ENCODE measurements at places on chromosomes 7 and 10.

- DNase-seq, result no peak
Observed at GRCh38 chr7:1567049-1567771, 2.6 kb downstream of the PSMG3 start.

DNA sequence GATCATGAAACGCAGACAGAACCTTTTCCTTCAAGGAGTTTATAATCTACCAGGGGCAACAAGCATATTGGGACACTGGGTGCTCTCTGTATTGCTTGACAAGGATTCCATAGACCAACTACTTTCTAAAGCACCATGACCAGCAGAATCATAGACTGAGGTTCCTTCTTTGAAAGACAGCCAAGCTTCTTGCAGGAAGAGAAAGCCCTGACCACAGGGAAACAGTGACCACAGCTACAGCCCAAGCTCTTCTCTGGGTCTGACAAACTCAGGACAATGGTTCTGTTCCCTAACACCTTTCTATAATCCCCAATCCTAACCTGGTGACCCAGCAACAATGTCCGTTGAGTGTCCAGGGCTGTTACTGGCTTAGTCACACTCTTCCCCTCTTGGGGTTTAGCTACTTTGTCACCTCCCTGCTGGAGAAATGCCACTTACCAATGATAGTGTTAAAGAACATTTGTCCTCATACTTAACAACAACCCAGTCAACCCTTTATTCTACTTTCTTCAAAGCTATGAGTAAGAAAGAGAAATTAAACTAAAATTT is 155.7 kb downstream of the JAZF1 start:
- no peak for DNase-seq

DNA sequence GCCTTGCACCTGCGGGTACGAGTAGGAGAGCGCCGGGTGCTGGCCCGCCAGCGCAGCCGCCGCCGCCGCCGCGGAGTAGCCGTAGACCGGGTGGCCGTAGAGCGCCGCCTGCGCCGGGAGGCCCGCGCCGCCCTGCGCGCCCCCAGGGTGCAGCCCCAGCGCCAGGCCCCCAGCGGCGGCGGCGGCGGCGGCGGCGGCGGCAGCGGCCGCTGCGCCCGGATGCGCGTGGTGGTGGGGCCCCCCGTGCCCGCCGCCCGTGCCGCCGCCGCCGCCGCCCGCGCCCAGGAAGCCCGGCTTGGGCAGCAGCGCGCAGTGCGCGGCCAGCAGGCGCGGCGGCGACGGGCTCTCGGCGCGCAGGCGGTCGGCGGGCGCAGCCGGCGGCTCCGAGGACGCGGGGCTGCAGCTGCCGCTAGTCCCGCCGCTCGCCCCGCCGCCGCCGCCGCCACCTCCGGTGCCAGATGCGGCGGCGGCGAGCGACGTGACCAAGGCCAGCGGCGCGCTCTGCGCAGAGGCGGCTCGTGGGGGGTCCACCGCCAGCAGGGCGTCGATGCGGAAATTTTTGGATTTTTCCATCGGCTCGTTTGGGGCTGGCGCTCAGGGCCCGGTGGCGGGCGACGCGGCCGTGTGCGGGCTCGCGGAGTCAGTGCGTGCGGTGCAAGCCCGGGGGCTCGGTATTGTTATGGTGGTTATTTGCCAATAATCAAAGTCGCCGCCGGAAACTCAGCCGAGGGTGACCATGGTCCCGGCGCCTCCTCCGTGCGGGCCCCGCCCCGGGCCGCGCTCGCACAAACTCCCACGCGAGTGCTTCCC is 480 bp downstream of the MNX1 start:
- peak; percentile 55 for DNase-seq

GRCh38 chr10:99920486-99920885 is 89.3 kb downstream of the DNMBP start:
- no peak for DNase-seq

- no peak for DNase-seq
Observed at GRCh38 chr7:87047-87446, 105.3 kb upstream of the FAM20C start.

GRCh38 chr10:78342827-78343653 is 309.4 kb downstream of the RPS24 start:
- no peak for DNase-seq

- no peak for DNase-seq
Observed at GRCh38 chr7:116455009-116455408, 44.5 kb upstream of the CAV2 start.

- DNase-seq, result peak; percentile 31
Observed at GRCh38 chr7:107890493-107890961, 456 bp upstream of the DLD start.

GRCh38 chr10:110973400-110973799 is 54.0 kb downstream of the SHOC2 start:
- no peak for DNase-seq

GRCh38 chr7:128168667-128169210 is 72.3 kb upstream of the LEP start:
- DNase-seq, result no peak

GRCh38 chr10:102106998-102107397 is 13.2 kb downstream of the LDB1 start:
- DNase-seq, result no peak

DNA sequence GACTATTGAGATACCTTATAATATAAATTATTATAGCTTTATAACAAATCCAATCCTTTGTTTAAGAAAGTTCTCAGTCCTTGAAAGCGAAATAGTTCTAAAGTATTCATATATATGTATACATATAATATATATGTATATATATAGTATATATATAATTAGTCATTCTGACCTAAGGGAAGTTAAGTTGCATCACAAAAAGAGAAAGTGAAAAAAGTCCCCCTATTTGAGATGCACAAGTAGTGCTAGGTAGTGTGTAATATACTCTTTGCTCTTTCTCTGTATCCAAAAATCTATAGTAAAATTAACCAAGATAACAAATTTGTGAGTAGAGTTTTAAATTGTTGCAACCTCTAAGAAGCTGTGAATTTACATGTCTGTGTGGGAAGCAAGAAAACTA is 13.3 kb upstream of the IFIT1B start:
- no peak for DNase-seq

DNA sequence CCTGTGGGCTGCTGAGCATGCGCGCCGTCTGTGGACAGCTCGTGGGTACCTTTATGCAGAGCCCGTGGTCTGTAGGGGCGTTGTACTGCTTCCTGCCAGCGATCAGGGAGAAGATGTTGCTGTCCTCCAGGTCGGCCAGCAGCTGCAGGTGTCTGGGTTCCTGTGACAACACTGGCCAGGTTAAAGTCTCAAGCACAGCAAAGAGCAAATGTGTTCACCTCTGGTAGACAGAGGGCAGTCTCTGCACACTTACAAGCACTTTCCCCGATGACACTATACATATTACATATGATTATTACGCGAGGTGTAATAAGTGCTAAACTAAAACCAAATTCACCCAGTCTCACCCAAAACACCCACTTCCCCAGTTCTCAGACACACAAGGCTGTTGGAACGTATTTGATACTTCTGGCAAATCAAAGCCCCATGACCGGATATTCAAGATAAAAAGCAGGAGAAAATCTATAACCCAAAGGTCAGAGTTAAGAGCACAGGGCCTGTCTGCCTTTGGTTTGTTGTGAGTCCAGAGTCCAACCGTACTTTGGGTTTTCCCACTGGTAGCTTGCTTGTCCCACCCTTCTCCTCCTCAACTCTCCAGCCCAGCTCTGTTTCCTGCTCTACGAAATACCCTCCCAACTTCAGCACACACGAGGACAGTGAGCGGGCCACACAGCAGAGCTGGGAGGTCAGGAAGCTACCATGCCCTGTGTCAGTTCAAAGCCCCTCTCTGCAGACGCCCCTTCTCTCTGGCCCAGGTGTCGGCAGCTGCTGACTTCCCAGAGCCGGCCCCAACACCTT is 49.7 kb upstream of the DDC start:
- DNase-seq, result peak; percentile 73

DNA sequence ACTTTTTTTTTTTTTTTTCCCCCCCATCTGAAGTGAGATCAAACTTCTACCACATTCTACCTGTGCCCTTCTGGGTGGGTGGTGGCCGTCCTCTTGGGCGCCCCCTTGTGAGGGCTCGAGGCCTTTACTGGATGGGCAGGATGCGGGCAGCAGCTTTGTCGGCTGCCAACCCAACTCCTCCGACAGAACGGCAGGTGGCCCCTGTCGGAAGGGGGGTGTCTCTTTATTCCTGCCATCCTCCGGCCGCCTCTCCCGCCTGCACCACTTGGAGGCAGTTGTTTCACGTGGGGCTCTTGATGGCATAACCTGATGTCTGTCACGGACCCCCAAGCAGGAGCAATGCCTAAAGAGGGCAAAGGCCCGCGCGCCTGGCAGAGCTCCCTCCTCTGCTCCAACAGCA is 31.0 kb downstream of the AMZ1 start:
- DNase-seq, result no peak

- DNase-seq, result no peak
Observed at GRCh38 chr10:131795761-131796160, 105.0 kb upstream of the PPP2R2D start.

DNA sequence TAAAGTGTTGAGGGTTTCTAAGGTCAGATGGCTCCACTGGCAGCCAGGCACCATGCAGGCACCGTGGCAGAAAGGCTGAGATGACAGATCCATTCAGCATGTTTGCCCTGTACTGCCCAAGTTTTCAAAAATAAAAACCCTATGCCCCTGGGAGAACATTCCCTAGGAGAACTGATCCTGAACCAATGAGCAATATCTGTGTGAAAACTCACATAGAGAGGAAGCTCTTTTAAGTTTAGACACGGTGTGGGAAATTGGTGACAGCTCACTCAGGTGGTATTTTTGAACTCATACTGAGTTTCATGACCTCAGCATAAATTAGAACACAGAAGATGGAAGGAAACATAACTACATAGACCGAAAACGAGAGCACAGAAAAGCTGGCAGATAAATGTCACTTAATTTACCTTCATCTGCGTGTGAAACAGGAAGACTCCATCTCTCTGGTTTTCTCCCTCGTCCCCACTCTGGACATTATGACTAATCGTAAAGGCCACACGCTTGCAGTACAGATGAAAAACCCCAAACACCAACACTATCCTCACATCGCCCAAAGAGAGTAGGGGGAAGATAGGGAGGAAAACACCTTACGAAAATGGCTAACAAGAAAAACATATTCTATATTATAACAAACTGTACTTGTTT is 127.8 kb downstream of the ICA1 start:
- DNase-seq, result no peak

DNA sequence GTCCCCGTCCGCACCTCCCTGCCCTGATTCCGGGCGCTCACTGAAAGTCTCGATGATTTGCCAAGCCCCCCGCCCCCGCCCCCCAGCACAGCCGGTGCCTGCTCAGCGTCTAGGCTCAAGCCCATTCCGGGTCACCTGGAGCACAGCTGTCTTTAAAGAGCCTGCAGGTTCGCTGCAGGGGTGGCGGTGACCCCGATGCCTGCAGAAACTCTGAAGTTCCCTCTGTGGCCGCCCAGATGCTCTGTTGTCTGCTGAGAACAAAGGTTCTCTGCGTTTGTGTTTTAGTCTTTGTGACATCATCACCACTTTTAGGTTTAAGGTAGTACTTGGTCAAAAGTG is 780 bp downstream of the VENTX start:
- DNase-seq, result no peak

DNA sequence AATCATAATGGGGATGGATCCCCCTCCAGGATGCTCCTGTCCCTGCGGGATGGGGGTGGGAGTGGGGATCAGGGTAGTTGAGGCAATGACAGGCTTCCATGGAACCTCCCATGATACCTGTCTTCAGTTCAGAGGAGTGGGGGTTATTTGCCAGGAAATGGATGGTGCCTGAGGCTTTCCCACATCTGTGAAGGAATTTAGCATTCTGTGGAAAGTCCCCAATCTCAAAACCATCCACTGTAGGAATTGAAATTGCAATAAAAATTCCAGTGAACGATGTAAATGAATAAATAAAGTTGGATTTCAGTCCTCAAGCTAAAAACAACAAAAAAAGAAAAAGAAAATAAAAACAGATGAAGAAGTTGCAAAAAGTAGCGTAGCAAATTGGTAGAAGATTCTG is 81.9 kb downstream of the CHRM2 start:
- no peak for DNase-seq

DNA sequence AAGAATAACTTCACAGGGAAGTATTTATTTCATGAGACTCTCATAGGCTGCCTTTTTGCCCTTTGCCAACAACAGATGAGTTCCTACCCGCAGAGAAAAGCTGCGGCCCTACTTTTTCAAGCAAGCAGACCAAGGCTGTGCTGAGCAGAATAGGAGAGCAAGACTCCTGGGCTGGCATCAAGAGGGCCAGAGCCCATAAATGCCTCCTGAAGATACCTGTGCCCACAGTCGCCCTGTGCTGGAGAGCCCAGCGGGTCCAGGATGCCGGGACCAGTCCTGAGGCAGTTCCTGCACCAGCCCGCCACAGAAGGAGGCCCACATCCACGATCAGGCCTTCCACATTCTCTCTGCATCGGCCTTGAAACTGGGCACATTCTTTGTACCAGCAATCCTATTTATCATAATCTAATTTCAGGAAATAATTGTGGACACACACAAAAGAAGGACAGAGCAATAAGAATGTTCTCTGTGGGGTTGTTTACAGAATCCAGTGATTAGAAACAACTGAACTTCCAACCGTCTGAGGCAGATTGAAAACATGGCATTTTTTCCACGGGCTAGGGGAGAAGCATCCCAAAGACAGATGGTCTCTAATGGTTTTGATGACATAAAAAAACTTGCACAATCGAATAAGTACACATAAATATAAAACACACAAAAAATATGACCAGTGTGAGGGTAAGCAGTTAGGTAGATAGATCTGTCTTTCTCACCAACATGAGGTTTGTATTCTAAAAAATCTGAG is 95.6 kb downstream of the CPXM2 start:
- no peak for DNase-seq

- DNase-seq, result no peak
Observed at GRCh38 chr7:41114131-41114530, 588.8 kb downstream of the INHBA start.

- no peak for DNase-seq
Observed at GRCh38 chr10:125165584-125166573, 5.5 kb upstream of the CTBP2 start.

DNA sequence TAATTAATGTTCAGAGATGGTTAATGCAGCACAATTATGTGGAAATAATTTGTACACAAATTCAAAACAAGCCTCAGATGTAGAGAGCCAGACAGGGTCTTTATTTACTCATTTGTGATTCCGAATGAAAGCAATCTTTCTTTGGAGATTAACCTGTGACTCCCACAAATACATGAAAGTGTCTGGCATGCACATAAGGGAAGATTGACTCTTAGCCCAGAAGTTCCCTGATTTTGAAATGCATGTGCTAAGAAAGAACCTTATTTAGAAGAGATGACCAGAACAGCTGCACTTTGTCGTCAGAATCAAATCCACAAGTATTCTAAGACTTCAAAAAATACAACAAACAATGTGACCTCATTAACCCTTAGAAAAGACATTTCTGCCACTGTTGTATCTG is 45.1 kb downstream of the RNLS start:
- DNase-seq, result no peak

DNA sequence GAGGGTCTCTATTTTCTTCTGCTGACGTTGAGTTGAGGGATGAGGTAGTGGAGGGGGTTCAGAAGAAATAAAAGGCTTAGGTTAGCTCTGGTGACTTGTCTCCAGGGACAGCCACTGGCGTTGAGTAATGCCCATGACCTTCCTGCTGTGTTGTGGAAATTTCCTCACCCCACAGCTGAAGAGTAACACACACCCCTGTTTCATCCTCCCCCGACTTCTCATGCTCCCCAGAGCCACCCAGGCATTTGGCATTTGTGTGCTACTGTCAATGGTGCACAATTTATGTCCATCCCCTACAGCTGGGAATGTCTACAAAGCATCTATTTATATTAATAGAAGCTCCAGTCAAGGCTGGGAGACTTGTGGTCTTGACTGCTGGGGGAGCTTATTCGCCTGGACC is 4.7 kb upstream of the TMEM72 start:
- DNase-seq, result no peak

- DNase-seq, result no peak
Observed at GRCh38 chr7:75876126-75876881, 2.5 kb upstream of the RHBDD2 start.

- no peak for DNase-seq
Observed at GRCh38 chr7:94182721-94183120, 178.6 kb upstream of the BET1 start.
